ENCODE measurements at places on chromosomes 12 and 14.

GRCh38 chr12:64782191-64782876 lies 23.1 kb upstream of the GNS start:
- no peak for DNase-seq

DNA sequence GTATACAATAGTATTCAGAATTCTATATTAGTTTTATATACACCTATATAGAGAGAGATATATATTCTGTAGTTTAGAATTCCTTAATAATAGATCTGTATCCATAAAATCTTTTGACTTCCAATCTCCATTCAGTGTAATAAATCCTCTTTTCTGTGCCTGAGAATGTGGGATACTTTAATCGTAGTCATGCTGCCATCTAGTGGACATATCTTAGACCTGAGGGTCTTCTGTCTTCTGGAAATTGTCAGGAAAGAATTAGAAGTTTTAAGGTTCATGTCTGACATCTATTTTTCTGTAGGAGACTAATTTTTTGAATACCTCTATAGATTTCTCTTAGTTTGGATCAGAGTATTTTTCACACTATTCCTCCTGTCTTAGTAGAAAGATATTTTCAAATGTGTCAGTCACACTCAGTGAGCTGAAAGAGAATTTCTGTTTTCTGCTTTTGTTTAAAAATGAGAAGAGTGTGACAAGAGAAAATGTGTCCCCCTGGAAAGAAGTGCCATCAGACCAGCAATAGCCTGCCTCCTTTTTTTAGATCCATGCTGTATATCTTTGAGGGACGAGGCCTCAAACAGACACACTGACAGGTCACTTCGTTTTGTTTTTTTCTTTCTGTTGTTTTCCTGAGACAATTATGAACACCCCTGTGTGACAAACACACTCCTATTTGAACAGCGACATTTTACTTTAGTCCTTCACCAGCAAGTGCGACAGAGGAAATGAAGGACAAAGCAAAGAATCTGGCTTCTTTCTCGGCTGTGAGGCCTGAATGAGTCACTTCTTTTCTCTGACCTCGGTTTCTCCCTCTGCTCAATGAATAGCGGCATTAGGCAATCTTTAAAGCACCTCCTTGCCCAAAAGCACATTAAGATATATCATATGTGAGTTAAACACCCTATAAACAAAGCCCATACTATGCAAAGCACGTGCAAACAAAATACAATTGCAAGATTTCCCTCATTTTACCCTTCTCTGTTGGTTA lies 96.3 kb downstream of the GALC start:
- peak; percentile 41 for DNase-seq

GRCh38 chr12:124917135-124917840 lies 2.8 kb upstream of the UBC start:
- DNase-seq = peak; percentile 100

- DNase-seq = no peak
Measured at GRCh38 chr12:998020-998874, 7.2 kb downstream of the ERC1 start.

- no peak for DNase-seq
Measured at GRCh38 chr12:92854344-92854743, 74.8 kb downstream of the EEA1 start.

- DNase-seq = no peak
Measured at GRCh38 chr12:44433659-44434058, 442.5 kb downstream of the NELL2 start.

DNA sequence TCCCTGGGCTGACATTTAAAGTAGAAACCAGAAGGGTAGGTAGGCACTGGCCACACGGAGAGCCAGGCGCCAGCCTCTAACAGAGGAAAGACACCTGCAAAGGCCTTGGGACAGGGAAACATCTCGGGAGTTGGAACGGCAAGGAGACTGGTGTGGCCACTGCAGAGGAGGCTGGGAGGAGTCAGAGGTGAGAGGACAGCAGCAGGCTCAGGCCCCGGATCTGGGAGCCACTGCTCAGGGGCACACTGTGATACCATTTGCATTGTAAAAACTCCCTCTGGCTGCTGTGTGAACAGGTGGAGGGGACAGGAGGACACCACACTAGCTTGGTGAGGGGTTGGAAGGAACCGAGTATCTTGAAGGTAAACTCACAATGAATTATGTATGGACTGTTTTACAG lies 2.7 kb downstream of the ANHX start:
- no peak for DNase-seq

DNA sequence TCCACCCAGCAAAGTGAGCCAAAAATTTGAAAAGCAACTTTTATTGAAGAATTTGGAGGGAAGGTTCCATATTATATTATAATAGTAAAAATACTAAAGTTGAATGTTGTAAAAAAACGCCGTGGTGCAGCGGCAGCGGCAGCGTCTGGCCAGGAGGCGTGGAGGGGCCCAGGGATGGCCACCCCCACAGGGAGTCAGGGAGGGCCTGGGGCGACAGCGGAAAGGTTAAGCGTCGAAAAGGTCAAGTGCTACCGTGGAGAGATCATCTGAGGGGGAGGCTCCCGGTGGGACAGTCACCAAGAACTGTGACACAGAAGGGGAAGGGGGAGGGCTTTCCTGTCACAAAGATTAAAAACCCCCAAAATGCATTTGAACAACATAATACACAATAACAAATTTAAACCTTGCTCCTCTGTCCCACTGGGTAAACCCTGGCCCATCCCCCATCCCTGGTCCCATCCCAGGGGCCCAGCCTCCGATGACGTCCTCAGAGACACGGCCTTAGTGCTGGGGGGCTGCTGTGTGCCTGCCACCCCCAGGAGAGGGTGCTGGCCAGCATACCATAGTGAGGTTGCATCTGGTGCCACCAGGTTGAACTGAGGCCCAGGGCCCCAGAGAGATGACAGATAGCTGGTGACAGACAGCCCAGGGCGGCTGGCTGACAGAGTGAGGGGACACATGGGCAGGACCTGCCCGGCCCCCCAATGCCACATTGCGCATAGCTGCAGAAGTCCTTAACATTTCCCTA lies 16.6 kb downstream of the SIVA1 start:
- DNase-seq = no peak

DNA sequence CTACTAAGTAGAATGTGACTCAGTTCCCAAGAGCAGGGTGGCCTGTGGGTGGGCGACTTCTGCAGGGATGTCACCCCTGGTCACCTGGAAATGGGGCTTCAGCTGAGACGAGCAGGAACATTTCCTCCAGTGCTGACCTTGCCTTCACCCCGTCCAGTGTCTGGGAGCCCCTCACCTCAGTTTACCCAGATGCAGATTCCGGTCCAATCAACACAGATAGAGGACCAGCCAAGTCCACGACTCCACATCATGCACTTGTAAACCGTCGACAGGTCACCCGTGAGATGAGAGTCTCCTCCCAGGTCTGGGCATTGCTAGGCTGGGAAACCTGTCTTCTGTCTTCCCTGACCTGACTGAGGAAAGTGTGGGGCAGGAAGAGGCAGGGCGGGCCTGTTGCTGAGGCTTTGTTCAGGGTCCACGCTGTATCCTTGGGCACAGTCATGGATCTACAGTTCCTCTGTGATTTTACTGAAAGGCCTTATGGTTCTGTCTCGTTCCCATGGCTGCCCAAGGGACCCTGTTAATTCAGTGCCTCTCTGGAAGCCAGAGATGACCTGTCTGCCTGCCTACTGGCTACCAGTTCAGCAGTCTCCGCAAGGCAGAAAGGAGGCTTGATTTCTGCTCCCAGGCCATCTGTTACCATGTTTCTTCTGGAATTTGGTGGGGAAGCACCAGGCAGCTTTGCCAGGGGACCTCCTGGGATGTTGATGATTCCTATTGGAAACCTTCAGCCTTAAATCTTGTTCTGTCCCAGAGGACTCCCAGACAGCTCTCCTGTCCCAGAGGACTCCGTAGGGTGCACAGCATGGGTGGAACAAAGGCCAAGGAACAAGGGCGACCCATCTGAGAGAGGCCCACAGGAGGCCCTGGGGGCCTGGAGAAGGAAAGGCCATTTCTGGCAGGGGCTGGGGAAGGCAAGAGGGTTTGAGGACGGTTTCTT lies 288.5 kb upstream of the RTL1 start:
- DNase-seq = no peak

GRCh38 chr12:16756833-16757555 lies 151.0 kb upstream of the LMO3 start:
- DNase-seq = no peak

GRCh38 chr12:107079172-107080011 lies 14.0 kb downstream of the CRY1 start:
- peak; percentile 19 for DNase-seq

DNA sequence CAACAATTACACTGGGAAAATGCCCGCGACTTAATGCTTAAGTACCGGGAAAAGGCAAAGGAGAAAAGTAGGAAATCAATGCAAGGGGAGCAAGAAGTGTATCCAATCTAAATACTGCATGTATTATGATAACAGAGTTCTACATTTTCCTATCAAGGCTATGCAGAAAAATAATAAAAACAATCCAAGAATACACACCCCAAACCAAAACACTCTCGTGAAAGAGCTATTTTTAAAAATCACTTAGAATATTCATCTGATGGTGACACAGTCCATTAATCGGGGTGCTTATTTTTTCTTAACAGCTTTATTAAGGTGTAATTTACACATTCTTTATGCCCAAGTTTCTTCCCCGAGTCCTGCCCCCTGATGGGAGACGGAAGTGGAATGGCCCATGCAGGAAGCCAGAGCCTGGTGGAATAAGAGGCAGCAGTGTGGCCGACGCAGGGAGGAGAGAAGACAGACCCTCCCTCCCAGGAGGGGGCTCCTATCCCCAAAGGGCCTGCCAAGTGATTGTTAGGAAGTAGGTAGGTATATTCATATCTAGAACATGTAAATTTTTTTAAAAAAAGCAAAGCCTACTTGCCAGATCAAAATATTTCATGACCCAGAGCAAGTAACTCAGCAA lies 174.3 kb downstream of the FOXN3 start:
- DNase-seq = no peak

- DNase-seq = no peak
Measured at GRCh38 chr12:47534695-47535094, 171.1 kb downstream of the RPAP3 start.

DNA sequence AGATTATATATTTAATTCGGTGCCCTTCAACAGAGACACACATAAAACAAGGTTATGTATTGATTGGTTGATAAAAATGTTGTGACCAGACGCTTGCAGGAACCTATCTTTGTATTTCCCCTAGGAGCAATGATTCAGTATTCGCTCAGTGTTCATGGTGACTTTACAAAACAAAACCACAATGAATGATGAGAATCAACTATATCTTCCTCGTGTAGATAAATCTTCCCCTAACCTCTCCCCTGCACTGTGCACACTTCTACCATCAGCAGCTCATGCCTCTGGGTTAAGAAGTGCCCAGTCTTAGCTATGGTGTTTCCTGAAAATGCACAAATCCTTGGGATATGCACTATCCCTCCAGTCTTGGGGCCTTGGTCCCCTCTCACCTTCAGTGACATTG lies 16.3 kb downstream of the RIN3 start:
- no peak for DNase-seq

- no peak for DNase-seq
Measured at GRCh38 chr14:23033251-23033727, 1.4 kb downstream of the PSMB5 start.

DNA sequence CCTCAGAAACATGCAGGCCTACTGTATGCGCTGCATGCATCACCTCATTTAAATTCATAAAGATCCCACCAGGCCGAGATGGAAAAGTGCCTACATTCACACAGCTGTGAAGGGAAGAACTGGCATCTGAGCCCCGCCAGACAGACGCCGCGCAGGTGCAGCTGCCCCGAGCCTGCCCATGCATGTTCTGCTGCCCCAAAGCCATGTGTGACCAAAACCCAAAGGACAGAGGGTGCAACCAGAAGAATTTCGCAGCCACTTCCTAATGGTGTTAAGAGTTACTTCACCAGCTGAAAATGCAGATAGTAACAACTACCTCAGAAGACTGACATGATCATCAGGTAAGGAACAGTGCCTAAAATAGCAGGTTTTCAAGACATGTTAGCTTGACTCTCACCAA lies 13.5 kb upstream of the KRT8 start:
- no peak for DNase-seq

- peak; percentile 72 for DNase-seq
Measured at GRCh38 chr12:5965950-5966383, 20.9 kb upstream of the ANO2 start.

DNA sequence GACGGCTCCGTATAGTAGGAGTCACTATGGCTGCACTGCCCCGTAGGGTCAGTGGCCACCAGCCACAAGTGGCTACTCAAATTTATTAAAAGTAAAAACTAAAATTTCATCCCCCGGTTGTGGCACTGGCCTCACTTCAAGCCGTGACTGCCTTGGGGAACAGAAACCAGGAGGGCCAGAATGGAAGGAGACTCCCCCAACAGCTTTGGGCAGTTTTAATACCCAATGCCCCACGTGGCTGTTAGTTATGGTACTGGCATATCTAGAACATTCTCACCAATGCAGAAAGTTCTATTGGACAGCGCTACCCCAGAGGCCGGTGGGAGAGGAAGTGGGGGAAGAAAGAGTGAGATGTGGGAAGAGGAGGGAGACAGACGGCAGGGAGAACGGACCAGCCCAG lies 6.2 kb downstream of the NCOR2 start:
- DNase-seq = no peak

DNA sequence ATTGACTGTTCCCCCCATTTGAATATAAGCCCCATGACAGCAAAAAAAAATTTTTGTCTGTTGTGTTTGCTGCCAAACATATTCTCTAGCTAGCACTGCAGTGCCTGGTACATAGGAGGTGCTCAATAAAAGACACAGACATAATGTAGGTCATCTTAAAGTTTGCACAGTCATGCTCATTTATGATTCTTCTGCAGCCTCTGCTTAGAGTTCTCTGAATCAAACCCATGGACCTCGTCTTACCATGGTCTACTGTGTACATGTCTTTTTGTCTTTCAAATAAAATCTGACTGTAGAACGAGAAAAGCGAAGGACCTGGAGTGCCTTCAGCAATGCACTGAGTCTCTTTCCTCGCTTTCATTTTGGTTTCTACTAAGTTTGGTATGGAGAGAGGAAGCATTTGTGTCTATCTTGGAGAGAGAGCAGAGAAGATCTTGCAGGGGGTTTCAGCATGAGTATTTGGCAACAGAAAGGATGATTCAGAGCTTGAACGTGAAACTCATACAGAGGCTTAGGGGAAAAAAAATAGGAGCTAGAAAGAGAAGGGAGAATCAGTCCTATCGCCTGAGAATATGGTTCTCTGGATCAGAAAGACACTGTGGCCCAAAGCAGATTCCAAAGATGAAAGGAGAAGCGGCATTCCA lies 38.8 kb upstream of the TMCC3 start:
- peak; percentile 17 for DNase-seq

- no peak for DNase-seq
Measured at GRCh38 chr12:57838594-57839302, 7.8 kb downstream of the CTDSP2 start.

GRCh38 chr14:41277450-41277849 lies 329.2 kb upstream of the LRFN5 start:
- DNase-seq = no peak

DNA sequence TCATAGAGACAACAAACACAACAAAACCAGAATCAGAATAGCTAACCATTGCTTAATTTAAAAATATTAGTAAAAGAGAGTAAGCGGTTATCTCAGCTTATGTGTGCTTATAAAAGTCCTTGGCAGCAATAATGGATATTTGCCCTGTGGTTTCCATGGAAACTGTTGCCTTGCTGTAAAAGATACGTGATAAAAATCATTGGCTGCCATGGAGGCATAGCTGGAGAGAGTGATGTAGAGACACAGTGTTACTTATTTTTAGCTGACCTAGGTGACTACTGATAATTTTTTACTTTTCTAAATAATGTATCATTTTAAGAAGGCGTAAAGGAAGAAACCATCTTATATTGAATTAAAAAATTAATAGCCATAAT lies 92.9 kb downstream of the ERC1 start:
- peak; percentile 15 for DNase-seq

- no peak for DNase-seq
Measured at GRCh38 chr12:24922090-24922489, 26.8 kb downstream of the BCAT1 start.
